Stimulated activated CD8-positive, alpha-beta memory T cell treated with anti-CD3 and anti-CD28 coated beads, Interleukin-7, amount 100 ng/mL, for 48 hours (primary cell): ENCODE measurements at places on chromosomes 11 and 22.
A peak's percentile ranks its signal among the peaks of the same experiment; 100 is the strongest.

- no peak for DNase-seq
Measured at GRCh38 chr11:77416357-77416756, 57.5 kb downstream of the PAK1 start.

DNA sequence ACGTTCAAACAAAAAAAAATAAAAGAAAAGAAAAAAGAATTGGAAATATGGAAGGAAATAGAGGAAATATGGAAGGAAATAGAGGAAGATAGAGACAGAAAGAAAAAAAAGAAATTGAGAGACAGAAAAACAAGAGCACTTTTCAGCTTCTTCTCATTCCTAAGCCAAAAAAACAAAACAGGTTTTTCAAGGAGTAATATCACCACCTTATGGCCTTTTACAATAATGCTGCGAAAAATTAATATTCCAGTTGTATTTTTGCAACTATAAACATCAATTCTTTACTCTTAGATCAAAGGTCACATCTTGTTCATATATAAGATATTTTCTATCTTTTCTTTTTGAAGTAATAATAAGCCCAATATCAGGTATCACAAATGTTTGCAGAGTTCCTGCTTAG lies 328.3 kb downstream of the FAT3 start:
- DNase-seq: no peak

- no peak for DNase-seq
Measured at GRCh38 chr11:6727971-6728760, 43.6 kb downstream of the OR2AG2 start.

DNA sequence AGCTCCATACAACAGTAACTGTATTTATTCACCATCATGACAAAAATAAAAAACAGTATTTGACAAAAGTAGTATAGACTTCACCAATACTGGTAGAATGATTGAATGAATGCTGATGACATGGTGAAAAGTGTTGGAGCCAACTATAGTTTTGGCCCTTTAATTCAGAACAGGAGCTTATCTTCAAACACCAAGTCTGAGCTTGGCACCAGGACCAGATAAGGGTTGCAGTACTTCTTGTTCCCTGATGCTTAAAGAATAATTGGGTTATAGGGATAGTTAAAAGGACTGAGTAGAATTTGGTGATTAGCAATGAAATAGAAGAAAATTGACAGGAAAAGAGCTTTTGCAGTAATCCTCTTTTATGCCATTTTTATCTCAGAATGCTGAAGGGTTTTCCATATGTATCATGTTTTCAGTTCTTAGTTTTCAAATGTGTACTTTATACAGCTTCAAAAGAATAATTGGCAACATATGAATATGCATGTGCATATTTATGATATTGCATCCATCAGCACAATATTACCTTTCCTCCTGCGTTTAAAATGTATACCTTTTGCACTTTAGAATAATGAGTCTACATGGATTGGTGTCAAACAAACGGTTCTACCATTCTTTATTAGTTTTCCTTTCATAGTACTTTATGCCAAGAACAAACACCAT lies 214.2 kb upstream of the ARHGAP42 start:
- DNase-seq: no peak

DNA sequence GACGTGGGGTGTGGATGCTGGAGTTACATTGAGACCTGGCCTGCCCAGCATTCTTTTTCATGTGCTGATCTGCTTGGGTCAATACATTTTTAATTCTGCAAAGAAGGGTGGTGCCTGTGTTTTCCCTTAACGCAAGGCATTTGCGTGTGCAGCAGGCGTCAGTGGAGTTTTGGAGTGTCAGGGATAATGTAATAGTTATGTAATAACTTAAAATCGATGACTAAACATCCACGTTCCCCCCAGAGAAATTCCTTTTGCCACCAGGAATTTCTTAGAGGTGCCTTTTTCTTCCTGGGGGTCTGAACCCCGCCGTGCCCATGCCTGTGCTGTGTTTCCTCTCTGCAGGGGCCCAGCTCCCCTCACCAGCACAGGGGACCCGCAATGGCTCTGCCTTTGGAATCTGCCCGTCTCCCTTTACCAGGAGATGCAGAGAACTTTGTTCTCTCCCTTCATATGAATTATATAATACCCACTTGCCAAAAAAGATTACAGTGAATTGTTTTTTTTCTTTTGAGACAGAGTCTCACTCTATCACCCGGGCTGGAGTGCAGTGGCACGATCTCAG lies 62.6 kb downstream of the TBC1D22A start:
- no peak for DNase-seq

- peak; percentile 31 for DNase-seq
Measured at GRCh38 chr22:46122511-46122971, 27.8 kb upstream of the PPARA start.
